ENCODE measurements at places on chromosomes 5 and 9.
A peak's percentile ranks its signal among the peaks of the same experiment; 100 is the strongest.

- no peak for DNase-seq
These were observed 2.2 kb downstream of the AIF1L start for GRCh38 chr9:131098391-131099101.

DNA sequence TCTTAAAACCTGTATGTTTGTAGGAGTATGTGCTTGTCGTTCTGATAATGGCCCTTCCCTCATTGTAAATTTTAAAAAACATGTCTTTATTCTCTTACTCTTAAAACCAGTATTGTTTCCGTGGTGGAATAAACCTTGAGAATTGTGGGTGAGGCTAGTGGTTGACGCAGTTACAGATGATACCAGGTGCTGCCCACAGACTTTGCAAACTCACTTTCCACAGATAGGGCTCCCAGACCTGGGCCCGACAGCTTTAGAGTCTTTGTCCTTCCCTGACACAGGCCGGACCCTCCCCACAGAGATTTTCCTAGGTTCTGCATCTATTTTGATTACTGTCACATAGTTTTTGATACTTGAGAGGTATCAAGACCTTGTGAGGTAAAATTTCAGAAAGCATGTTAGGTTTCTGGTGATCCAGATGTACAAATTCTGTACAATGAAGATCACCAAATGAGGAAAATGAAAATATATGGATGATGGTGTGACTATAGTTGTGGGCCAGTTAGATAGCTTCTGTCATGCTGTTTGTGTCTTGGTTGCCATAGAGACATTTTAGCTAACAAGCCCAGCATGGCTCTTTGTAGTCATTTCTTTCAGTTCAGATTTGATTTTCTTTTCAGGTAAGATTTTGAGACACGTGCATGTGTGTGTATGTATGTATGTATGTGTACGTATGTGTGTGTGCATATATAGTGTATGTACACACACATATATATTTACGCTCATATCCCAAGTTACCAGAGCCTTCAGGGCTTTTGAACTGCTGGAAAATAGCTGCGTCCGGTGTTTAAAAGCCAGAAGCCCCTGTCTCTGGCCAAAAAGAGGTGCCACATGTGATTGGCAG lies 33.8 kb downstream of the DMRT1 start:
- DNase-seq: no peak

DNA sequence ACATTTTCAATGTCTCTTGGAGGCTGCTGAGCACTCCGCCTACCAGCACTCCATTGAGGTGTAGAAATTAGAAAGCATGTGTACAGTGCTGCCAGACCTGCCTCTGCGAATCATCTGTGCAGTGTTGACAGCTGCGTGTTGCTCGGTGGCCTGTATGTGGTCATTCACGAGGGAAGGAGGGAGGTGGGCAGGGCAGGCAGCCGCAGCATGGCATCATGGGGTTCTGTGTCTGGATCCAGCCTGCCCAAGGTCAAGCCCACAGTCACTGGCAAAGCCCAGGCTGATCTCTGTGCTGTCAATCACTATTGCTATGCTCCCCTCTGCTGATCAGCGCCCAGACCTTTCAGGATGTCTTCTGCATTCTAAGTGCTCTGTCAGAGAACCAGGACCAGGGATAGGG lies 8.0 kb upstream of the PDZD2 start:
- DNase-seq: no peak

GRCh38 chr9:112271466-112272098 lies 61.8 kb downstream of the PTBP3 start:
- no peak for DNase-seq

DNA sequence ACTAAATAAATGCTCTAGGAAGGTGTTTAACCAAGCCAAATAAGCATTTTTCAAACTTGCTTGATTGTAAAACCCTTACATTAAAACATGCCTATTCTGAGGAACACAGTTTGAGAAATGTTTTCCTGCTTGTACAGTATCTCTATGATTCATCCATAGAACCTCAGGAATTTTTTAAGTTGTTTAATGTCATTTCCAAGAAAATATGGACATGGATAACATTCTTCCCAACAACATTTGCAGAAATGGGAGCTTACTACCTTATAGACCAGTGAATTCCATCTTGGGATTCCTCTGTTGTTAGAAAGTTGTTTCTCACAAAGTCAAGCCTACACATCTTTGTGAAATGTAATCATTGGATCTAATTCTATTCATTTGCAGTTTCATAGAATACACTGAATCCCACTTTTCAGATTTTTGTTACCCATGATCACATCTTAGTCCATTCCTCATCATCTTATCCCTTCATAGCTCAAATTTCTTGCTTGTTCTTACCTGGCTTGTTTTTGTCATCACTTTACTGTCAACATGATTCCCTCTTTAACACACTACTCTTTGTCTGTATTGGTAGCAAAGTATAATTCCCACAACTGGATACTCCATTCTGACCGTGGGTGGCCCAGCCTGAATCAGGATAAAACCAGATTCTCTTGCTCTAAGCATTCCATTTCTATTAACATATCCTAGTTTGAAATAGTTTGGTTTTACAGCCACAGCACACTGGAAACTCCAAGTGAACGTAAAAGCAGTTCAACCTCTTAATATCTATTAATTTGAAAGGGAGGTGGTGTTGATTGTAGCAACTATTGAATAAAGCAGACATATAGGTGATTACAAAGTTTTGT lies 49.4 kb upstream of the PAPPA start:
- DNase-seq: no peak

DNA sequence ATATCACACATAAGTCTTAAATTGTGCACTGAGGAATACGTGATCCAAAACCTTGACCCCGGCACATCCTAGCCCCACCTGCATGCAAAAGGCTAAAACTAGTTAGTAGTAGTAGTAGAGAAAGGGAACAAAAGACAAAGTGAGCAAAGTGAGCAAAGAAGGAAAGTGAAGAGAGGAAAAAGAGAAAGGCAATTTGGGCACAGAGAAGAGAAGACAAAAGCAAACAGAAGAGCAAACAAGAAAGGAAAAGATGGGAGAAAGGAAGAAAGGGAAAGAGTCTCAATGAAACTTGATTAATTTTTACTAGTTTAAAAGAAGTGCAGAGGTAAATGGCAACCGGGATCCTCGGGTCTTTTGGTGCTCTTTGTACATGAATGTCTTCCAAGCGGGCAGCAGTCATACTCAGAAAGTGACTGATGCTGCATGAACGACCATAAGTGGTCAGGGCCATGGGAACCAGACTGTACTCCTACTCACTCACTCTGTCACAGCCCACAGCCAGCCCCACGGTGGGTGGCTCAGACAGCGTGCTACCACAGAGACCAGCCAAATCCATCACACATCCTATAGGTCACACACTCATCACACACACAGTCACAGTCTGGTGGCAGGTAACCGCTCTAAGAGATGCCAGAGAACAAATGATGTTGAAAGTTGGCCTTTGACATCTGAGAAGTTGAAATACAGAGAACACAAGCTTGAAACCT lies 203.9 kb downstream of the FBN2 start:
- no peak for DNase-seq

DNA sequence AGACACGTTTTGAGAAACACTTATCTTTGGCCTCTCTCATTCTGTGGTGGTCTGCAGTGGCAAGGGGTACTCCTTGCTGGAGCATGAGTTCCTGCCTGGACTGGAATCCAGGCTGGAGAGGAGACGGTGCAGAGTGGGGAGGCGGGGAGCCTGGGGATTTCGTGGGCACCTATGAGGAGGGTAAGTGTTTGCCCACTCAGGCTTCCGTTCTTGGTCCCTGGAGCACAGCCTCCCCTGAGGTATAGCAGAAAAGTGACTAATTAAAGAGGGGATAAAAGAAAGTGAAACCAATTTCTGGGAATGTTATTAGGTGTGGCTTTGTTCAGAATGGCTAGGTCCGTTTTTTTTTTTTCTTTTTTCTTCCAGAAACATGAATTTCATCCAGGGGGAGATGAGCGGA lies 90.8 kb downstream of the ARHGAP26 start:
- no peak for DNase-seq

DNA sequence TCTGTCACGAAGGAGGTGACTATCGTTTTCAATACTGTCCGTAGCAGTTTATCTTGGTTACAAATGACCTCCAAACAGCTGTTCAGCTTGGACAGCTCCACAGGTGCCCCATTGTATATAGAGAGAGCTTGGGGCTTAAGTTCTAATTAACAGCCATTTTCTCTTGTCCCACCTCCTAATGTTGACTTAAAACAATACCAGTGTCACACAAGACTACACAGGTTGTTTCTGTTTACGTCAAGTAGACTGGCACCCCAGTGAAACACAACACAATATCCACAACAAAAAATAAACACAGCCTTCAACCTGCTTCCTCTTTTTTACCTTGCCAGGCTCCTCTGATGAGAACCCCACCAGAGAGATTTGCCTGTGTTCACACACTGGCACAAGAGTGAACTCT lies 39.8 kb upstream of the TLE1 start:
- no peak for DNase-seq

DNA sequence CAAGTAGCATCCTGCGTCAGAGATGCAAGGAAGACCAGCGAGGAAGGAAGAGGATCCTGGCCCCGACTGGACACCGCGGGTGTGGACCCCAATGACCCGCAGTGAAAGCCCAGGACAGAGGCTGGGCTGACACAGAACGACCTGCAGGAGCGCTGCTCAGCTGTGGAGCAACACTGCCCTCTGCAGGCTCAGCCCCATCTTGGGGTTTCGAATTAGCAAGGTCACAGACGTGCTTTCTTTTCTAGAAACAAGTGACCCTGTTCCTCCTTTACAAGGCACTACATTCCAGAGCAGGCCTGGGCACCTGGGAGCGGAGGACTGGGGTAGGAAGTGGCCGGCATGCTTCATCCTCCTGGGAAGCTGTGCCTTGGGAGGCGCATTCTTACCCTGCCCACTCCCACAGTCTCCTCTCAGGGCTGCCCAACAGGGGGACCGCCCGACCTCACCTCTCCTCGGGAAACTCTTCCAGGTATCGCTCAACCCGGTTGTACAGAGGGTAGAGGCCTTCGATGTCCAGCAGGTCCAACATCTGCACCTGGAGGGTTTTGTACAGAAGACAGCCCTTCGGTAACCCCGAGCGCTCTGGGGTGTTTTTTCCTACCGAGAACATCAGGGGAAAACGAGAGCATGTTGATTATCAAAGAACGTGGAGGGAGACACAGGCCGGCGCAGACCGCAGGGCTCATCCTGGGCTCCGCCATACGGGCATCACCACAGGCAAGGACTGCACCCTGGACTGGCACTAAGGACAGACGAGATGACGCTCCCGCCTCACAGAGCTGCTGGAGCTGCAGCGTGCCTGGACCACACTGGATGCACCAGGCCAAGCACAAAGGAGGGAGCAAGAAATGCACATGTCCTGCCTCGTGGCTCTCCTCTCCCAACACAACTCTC lies 35.0 kb downstream of the IPPK start:
- DNase-seq: peak; percentile 38

- DNase-seq: no peak
These were observed 7.5 kb downstream of the RNF44 start for GRCh38 chr5:176529741-176530141.

DNA sequence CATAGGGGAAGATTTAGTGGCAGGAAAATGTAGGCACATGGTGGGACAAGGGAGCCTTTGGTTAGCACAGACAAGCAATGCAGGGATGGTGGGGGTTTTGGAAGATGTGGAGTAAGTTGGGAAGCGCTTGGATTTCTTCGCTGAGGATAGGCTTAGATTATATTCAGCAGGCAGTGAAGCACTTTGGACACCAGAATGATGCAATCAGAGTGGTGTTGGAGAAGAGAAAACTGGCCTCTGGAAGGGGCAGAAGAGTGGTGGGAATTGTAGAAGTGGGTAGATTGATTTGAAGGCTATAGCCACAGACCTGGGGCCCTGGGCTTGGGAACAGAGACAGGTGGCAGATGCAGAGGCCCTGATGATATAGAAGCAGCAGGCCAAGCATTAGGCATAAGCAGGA lies 28.3 kb downstream of the SLC25A48 start:
- no peak for DNase-seq

GRCh38 chr9:27929841-27930240 lies 356.6 kb upstream of the C9orf72 start:
- no peak for DNase-seq

GRCh38 chr5:68048516-68048915 lies 167.0 kb upstream of the PIK3R1 start:
- DNase-seq: no peak

DNA sequence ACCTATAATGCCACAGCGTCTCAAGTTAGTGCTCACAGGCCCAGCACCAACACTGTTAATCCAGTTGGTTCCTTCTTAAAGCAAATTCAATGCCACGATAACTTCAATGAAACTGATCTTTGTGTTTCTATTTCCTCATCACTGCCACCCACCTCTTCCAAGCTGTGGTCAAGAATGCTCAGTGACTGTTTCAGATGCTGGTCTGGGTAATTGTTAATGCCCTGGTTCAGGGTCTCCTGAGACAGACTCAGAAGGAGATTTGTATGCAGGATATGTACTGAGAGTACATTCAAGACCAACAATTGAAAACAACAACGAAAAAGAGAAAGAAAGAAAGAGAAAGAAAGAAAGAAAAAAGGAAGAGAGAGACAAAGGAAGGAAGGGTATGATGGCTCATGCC lies 505.3 kb downstream of the TLE4 start:
- DNase-seq: no peak

DNA sequence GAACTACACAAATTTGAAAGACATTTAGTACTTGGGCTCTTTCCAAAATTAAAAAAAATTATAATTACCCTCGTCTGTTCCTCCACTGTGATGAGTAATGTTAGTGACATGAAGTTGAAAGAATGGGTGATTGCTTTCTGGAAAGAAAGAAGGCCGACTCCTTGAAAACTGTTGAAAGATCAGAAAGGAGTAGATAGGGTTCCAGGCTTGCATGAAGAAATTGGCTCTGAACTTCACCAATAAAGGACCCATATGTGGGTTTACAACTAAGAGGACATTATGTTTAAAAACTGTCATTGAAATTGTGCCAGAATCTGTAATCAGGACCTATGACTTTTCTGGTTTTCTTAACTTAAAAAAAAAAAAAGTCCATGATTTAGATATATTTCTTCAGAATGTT lies 20.7 kb upstream of the MOCS2 start:
- no peak for DNase-seq

DNA sequence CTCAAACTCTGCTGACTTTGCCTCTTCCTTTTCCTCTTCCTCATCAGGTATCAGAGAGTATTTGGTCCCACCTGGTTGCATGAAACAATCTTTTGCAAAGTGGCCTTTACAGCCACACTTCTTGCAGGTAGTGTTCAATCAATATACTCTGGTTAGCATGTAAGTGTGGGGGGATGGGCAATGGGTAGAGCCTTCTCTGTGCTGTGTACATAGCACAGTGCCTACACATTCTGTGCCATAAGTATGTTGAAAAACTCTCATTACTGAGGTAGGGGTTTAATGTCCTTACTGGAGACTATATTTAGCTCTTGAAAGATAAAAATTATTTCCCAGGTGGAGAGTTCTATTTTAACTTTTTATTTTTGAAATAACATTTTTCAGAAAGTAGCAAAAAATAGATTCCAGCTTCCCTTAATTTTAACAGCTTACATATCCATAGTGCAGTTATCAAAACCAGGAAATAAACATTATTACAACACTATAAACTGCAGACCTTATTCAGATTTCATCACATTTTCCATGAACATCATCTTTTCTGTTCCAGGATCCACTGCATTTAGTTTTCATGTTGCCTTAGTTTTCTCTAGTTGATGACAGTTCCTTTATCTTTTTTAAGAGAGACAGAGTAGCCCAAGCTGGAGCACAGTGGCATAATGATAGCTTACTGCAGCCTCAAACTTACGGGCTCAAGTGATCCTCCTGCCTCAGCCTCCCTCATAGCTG lies 15.1 kb downstream of the TTC1 start:
- no peak for DNase-seq

GRCh38 chr5:52915176-52915875 lies 73.8 kb upstream of the ITGA2 start:
- DNase-seq: peak; percentile 12

GRCh38 chr5:63935103-63935502 lies 27.1 kb downstream of the HTR1A start:
- no peak for DNase-seq
